ENCODE measurements at places on chromosomes 7 and 10. TPM values are rescaled to one million over a fixed set of nuclear protein-coding genes. Genes with fewer than 3 reads are reported as not detected.
A peak's percentile ranks its signal among the peaks of the same experiment; 100 is the strongest.

- no peak for DNase-seq
Observed at GRCh38 chr7:107768263-107768662, 24.3 kb downstream of the CBLL1 start.

GRCh38 chr10:107166403-107166802, 1.9 kb upstream of the SORCS1 start:
- no peak for DNase-seq

- no peak for DNase-seq
Observed at GRCh38 chr7:149588930-149589329, 91.3 kb upstream of the ZNF746 start.

- no peak for DNase-seq
Observed at GRCh38 chr7:84906889-84907288, 280.0 kb downstream of the SEMA3D start.

- no peak for DNase-seq
Observed at GRCh38 chr10:103653581-103654037, 160.1 kb downstream of the NEURL1 start.

DNA sequence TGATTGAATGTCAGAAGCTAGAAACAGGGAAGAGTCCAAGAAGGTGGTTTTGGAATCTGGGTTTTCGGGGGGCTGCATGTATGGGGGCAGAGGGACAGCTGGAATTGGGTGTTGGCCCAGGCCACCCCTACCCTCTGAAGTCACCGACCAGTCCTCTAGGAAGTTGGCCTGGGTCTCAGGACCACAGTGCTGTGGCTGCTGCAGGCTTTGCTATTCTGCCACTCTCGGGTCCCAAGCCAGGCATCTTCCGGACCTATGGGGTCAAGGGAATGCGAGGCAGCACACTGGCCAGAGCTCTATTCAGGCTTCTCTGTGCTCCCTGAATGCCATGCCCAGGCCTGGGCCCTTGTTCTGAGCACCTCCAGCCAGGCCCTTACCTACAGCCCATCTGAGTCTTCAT, 13.2 kb downstream of the FGF8 start:
- no peak for DNase-seq

DNA sequence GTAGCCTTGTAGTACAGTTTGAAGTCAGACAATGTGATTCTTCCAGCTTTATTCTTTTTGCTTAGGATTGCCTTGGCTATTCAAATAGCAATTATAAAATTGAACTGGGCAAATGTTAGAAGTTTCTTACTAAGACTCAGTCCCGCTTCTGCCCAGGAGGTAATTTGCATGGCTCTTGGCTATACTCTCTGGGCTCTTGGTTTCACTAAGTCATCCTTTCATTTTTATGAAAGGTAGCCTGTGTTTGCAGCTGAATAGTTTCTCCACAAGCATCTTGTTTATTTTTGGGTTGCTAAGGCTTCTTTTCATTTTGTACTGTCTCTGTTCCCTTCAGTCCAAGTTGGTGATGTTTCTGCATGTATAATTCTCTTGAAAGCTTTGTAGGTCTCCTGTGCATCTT, 340.6 kb downstream of the SH2D4B start:
- no peak for DNase-seq

- DNase-seq: no peak
Observed at GRCh38 chr10:4720463-4720862, 105.5 kb upstream of the AKR1E2 start.

DNA sequence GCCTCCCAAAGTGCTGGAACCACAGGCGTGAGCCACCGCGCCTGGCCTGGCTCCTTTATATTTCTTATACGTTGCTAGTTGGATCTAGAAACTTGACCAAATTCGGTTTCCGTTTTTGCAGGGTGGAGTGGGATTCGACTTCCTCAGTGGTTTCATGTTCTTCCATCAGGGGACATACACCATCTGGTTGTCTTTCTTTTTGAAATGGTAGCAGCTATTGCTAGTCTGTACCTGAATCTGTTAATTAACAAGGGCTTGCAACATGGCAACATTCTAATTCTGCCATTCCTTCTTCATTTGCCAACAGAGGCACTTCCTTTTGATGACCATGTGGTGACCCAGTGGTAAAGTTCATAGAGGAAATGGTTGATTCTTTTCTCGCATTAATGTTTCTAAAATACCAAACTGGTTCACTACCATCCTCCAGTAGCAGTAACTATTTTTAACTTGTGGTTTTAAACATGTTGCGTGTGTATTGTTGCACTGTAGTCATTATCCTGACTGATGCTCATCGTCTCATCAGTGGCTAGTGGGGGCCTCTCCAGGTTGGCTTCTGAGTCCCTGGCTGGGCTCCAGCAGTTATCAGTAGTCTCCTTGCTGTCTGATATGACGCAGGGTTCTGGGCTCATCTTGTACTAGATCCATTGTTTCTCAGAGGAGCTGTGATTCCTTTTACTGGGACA, 159.2 kb downstream of the RGS10 start:
- DNase-seq: no peak

DNA sequence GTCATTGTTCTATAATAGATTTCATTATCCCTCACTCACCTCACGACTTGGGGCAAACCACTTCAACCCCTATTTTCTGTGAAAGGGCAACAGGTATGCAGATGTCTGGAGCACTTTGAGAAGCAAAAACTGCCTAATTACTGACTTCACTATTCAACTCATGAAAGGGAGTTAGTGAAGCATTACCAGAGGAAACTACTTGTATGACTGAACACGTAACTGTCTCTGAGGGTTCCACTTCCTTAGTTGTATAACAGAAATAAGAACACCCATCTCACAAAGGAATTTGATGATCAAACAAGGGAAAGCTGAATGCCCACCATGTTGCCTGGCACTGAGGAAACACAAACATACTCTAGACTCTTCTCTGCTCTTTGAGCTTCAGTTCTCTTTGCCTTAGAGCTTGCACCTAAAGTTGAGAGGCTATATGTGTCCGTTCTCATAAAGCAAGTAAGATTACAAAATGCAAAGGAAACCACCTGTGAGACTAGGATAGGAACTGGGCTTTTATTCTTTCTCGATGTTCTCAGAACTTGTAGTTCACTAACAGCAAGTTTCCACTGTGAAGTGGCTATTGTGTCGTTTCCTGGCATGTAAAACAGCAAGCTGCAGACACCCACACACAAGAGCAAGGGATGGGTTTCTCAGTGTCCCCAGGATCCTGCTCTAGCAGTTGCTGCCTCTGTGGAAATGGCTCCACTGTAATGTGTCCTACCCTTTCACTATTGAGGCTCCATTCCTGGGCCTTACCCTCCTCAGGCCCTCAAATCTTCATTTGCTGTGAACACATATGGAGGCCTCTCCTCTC, 2.6 kb downstream of the TMEM243 start:
- DNase-seq: no peak

GRCh38 chr10:106707657-106708056, 456.8 kb downstream of the SORCS1 start:
- no peak for DNase-seq

DNA sequence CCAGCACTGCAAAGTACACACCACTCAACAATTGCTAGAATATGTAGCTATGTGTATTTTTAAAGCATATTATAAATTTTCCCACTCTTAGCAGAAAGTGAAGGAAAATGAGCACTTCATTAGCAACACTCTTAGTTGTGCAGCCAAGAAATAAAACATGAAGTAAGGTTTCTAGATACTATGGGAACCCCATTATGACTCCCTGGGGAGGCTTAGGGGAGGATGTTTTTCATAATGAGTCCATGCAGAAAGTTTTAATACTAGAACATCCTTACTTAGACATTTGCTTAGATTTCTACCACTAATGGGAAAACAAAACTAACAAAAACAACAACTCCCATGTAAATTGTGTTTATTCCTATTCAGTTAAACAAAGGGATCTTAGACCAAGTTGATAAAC, 148.4 kb upstream of the HDAC9 start:
- DNase-seq: no peak

DNA sequence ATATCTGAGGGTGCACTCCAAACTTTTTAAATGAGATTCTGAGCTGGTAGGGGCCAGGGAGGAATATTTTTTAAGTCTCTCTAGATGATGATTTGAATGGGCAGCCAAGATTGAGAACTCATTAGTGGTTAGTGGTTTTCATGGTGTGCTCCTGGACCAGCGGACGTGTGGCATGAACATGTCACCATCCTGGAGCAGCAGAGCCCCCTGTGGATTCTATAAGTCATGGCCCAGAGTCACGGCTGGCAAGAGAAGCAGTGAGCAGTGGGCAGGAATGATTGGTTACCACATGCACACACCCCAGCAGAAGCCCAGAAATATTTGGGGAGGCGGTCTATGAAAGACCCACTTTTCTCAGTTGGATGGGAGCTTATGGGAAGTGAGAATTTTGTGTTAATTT, 21.2 kb upstream of the UCN3 start:
- no peak for DNase-seq

DNA sequence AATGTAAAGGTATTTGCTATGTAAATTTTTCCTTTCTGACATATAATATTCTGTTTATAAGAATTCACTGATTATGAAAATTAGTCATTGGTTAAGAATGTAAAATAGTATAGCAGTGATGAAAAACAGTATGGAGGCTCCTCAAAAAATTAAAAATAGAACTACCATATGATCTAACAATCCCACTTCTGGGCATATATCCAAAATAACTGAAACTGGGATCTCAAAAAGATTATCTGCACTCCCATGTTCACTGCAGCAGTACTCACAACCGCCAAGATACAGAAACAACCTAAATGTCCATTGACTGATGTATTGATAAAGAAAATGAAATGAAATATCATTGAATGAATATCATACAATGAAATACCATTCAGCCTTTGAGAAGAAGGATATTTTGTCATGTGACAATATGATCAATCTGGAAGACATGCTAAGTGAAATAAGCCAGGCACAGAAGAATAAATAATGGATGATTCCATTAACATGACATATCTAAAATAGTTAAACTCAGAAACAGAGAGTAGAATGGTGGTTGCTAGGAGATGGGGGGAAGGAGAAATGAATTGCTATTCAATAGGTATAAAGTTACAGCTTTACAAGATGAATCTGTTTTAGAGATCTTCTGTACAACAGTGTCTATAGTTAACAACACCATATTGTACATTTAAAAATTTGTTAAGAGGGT, 14.0 kb downstream of the C10orf88 start:
- no peak for DNase-seq

DNA sequence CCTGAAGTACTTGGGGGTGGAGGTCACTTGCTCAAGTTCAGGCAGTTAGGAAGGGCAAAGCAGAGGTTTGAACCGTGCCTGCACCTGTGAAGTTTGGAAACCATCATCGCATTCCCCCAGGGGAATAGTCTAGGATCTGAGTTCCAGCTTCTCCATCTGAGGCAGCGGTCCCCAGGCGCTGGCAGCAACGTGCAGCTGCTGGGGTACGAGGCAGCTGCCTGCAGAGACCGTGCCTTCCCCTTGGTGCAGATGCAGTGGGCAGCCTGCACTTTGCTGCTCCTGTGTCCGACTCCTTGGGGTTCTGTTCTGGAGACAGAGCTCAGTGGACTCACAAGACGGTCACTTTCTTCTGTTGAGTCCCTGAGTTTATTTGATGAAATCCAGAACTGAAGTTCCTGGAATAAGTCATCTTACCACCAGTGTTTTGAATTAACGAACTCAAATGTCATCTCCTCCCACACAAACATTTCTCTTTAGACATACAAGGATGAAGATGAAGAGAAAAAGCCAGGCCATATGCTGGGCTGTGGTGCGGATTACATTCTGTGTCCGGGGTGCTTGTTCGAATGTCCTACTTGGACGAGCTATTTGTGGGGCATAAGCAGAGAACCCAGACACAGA, 19.9 kb upstream of the GIMAP8 start:
- DNase-seq: peak; percentile 53

- no peak for DNase-seq
Observed at GRCh38 chr10:101330631-101331225, 23.2 kb upstream of the BTRC start.

DNA sequence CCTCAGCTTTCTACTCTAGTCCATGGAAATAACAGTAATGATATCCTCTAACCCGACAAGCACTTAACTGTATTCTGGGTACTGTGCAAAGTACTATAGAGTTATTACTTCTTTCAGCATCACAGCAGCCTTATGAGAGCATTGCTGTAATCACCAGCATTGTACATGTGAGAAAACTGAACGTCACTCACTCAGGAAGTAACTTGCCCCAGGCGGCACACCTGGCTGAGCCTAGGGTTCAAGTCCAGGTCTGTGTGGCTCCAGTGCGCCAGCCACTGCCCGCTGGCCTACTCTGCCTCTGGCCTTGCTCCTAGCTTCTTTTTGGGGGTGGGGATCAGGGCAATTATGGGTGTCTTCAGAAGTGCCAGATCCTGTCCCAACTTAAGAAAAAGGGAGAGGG, 50.5 kb downstream of the ZMIZ1 start:
- DNase-seq: no peak

DNA sequence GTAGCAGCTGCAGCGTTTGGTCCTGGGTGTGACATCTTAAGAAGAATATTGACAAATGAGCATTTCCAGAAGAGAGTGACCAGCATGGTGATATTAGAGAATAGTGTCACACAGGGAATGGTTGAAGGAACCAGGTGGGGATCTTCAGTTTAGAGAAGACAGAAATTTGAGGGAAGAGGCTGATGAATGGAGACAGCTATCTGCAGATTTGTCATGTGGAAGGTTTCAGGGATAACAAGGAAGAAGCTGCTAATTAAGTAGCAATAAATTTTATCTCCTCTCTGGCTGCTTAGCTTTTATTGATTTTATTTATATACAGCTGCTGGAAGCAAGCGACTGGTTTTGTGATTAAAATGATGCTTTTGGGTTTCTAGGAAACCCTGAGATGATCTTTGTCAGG, 26.0 kb downstream of the SDK1 start:
- no peak for DNase-seq

- no peak for DNase-seq
Observed at GRCh38 chr10:62655337-62655994, 149.1 kb upstream of the ADO start.

GRCh38 chr7:52211930-52212329, 823.5 kb upstream of the POM121L12 start:
- no peak for DNase-seq

KIAA1217 gene
- 60.5 TPM for total RNA-seq

GOT1 gene
- total RNA-seq: 8.5 TPM

CYP3A7 gene
- not detected for total RNA-seq

TLX1 gene
- total RNA-seq: not detected

ABCB4 gene
- total RNA-seq: 2.1 TPM

CC2D2B gene
- total RNA-seq: not detected

GIMAP4 gene
- 4.6 TPM for total RNA-seq

TYW1B gene
- total RNA-seq: 3.9 TPM

SCART1 gene
- total RNA-seq: 2.2 TPM

Data from lower leg skin (tissue), 4 donors.